ENCODE measurements at places on chromosomes 4 and X. TPM values are rescaled to one million over a fixed set of nuclear protein-coding genes. Genes with fewer than 3 reads are reported as not detected.
A peak's percentile ranks its signal among the peaks of the same experiment; 100 is the strongest.

The CCDC120 gene
- total RNA-seq, result 11.3 TPM

The MMRN1 gene
- 6.7 TPM for total RNA-seq

The CT45A1 gene
- not detected for total RNA-seq

The MAOB gene
- total RNA-seq, result 4.4 TPM

- H3K36me3 ChIP-seq, result no peaks in the 10 kb centered on the region
- no peaks in the 10 kb centered on the region for H3K27me3 ChIP-seq
- DNase-seq, result no peak
- H3K27ac ChIP-seq, result no peak overlapping the region
- no peak overlapping the region for H3K4me3 ChIP-seq
- no peaks in the 10 kb centered on the region for H3K4me1 ChIP-seq
Observed at GRCh38 chrX:26109142-26109541, 29.0 kb upstream of the MAGEB18 start.

DNA sequence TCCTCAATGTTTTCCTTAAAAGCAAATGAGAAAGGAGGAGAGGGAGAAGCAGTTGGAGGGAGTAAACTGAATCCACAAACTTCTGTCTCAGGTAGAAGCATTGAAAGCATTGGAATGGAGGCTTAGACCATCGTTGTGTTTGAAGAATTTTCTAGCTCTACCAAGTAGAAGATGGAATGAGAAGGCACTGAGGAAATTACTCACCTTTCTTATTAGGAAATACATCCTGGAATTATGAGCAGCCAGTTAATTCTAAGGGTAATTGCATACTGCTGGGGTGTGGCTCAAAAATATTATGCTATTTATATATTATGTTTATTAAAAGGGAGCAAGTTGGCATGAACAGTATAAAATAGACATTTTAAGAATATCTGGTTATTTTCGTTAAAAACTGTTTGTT, 12.9 kb downstream of the PGM2 start:
- H3K36me3 ChIP-seq, result peaks cover 5% of the 10 kb centered on the region
- H3K27me3 ChIP-seq, result no peaks in the 10 kb centered on the region
- H3K4me3 ChIP-seq, result no peak overlapping the region
- no peaks in the 10 kb centered on the region for H3K4me1 ChIP-seq
- H3K27ac ChIP-seq, result no peak overlapping the region
- DNase-seq, result no peak

- no peak overlapping the region for H3K27ac ChIP-seq
- no peaks in the 10 kb centered on the region for H3K36me3 ChIP-seq
- no peak overlapping the region for H3K4me3 ChIP-seq
- no peaks in the 10 kb centered on the region for H3K4me1 ChIP-seq
- H3K27me3 ChIP-seq, result no peaks in the 10 kb centered on the region
- no peak for DNase-seq
Observed at GRCh38 chrX:9279234-9279544, 185.7 kb upstream of the TBL1X start.

DNA sequence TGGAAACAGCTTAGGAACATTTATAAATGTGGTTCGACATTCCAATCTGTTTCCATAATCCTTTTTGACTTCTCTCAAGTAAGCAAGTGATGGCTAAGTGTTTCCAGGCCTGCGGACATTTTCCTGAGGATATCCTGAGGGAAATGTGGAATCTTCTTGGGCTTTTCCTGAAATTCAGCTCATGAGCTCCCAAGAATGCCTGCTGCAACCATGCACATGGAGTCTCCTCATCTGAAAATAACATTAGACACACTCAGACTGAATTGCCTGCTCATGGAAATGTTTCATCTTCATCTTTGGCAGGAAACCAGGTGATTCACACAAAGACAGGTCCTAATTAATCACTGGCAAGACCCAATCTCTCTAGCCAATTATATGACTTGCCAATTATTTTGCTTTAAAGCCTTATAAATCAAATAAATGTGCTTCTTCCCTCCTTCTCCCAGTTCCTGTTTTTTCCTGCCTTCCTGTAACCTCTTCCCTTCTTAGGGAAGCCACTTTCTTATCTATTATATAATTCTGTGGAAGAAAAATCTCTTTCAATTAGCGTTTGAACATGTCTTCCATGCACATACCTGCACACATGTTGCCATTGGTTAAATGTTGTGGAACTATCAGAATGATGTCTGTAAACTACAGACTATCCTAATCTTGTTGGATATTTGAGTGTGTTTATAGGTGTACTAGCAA, 104.6 kb upstream of the MXRA5 start:
- H3K4me3 ChIP-seq, result no peak overlapping the region
- no peak for DNase-seq
- H3K27ac ChIP-seq, result no peak overlapping the region
- no peaks in the 10 kb centered on the region for H3K27me3 ChIP-seq

- H3K36me3 ChIP-seq, result no peaks in the 10 kb centered on the region
- no peak overlapping the region for H3K4me3 ChIP-seq
- DNase-seq, result no peak
- H3K4me1 ChIP-seq, result no peaks in the 10 kb centered on the region
- H3K27me3 ChIP-seq, result no peaks in the 10 kb centered on the region
Observed at GRCh38 chr4:127249767-127250108, 383.0 kb upstream of the INTU start.

GRCh38 chr4:19134685-19135084, 1113.1 kb upstream of the LCORL start:
- no peaks in the 10 kb centered on the region for H3K4me1 ChIP-seq
- H3K36me3 ChIP-seq, result no peaks in the 10 kb centered on the region
- H3K4me3 ChIP-seq, result no peak overlapping the region
- no peak overlapping the region for H3K27ac ChIP-seq

- no peak for DNase-seq
- H3K27ac ChIP-seq, result no peak overlapping the region
- H3K36me3 ChIP-seq, result no peaks in the 10 kb centered on the region
- no peaks in the 10 kb centered on the region for H3K4me1 ChIP-seq
Observed at GRCh38 chrX:2373615-2374014, 127.2 kb downstream of the DHRSX start.

- DNase-seq, result no peak
- no peak overlapping the region for H3K4me3 ChIP-seq
- H3K27ac ChIP-seq, result no peak overlapping the region
- H3K27me3 ChIP-seq, result no peaks in the 10 kb centered on the region
- no peaks in the 10 kb centered on the region for H3K4me1 ChIP-seq
- H3K36me3 ChIP-seq, result no peaks in the 10 kb centered on the region
Observed at GRCh38 chrX:125544031-125544660, 224.5 kb downstream of the TEX13C start.

DNA sequence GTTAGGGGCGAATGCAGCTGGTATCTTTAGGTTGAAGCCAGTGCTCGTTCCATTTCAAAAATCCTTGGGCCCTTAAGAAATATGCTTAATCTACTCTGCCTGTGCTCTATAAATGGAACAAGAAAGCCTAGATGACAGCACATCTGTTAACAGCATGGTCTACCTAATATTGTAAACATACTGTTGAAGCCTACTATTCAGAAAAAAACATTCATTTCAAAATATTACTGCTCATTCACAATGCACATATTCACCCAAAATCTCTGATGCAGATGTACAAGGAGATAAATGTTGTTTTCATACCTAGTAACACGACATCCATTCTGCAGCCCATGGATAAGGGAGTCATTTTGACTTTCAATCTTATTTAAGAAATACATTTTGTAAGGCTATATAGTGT, 106.6 kb downstream of the TBC1D19 start:
- no peaks in the 10 kb centered on the region for H3K4me1 ChIP-seq
- H3K4me3 ChIP-seq, result no peak overlapping the region
- no peak overlapping the region for H3K27ac ChIP-seq
- no peak for DNase-seq
- no peaks in the 10 kb centered on the region for H3K27me3 ChIP-seq

DNA sequence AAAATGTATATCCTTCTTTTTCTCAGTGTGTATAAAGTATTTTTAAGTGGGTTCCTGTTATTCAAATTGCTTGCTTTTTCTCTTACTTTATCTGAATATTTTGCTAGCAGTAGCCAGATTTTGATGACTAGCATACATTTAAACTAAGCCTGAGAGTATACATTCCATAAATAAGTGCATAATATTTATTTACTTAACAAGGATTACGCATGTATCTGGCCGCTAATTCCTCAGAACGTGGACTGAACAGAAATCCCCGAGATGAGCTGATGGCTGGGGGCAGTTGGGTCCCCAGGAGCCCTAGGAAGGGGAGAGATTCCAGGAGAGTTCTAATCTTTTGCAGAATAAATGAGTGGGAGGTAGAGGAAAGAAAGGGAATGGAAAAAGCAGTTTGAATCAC, 91.0 kb downstream of the PHOX2B start:
- no peaks in the 10 kb centered on the region for H3K27me3 ChIP-seq
- no peaks in the 10 kb centered on the region for H3K36me3 ChIP-seq
- no peak overlapping the region for H3K27ac ChIP-seq
- H3K4me1 ChIP-seq, result no peaks in the 10 kb centered on the region
- no peak for DNase-seq

DNA sequence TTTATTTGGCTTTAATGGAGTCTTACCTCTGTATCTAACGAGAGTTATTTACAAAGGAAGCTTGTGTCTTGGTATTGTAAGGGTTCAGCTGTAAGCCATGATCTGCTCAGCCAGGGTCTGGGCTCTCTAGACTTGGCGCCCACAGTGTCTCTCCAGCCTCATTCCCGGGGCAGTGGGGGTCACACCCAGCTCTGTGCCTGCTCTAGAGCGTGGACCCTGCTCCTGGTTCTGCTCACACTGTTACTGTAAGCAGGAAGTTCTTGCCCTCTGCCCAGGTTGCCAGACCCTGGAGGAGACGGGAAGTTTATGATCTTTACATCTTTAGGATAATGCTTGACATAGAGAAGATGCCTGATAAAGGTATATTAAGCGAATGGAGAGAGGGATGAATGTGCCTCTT, 235.7 kb downstream of the PTTG2 start:
- H3K36me3 ChIP-seq, result no peaks in the 10 kb centered on the region
- H3K4me3 ChIP-seq, result no peak overlapping the region
- no peaks in the 10 kb centered on the region for H3K4me1 ChIP-seq
- H3K27ac ChIP-seq, result peak overlapping the region; percentile 15
- no peak for DNase-seq

DNA sequence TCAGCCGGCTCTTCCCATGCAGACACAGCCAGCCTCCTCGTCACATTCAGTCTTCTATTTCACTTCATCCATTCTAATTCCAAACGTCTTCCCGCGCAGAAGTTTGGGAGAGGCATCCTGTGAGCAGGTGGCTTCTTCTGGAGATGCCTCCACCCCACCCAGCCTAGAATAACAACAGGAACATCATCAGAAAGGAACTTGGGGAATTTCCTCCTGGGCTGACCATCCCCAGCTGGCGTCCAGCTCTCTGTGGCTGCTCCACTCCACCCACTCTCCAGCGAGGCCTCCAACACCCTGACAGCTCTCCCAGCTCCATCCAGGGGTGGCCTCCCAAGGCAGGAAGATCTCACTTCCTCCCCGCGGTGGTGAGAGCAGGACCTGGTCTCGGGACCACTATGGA, 5.5 kb upstream of the C4orf50 start:
- H3K27me3 ChIP-seq, result no peaks in the 10 kb centered on the region
- DNase-seq, result no peak
- H3K4me1 ChIP-seq, result no peaks in the 10 kb centered on the region
- H3K27ac ChIP-seq, result no peak overlapping the region
- no peak overlapping the region for H3K4me3 ChIP-seq

GRCh38 chr4:39204543-39204942, 22.2 kb downstream of the WDR19 start:
- DNase-seq, result no peak
- no peaks in the 10 kb centered on the region for H3K27me3 ChIP-seq
- H3K4me1 ChIP-seq, result no peaks in the 10 kb centered on the region
- no peaks in the 10 kb centered on the region for H3K36me3 ChIP-seq
- no peak overlapping the region for H3K27ac ChIP-seq

DNA sequence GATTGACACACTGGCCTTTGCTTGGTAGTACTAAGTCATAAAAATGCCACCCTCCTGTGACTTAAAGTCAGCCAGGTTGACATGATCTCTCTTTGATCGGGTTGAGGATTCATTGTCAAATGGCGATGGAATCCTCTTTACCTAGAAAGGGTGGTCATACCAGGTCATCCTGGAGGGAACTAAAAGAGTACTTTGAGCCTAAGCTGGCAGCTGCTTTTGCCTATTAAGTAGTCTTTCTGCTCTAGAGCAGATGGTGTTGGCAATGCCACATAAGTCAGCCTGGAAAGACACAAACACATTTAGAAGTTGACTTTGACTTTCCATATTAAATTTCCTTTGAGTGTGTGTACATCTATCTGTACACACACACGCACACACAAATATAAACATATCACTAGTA, 39.2 kb upstream of the C4orf54 start:
- no peaks in the 10 kb centered on the region for H3K27me3 ChIP-seq
- no peak for DNase-seq
- H3K36me3 ChIP-seq, result no peaks in the 10 kb centered on the region
- H3K27ac ChIP-seq, result no peak overlapping the region
- H3K4me1 ChIP-seq, result no peaks in the 10 kb centered on the region
- no peak overlapping the region for H3K4me3 ChIP-seq

DNA sequence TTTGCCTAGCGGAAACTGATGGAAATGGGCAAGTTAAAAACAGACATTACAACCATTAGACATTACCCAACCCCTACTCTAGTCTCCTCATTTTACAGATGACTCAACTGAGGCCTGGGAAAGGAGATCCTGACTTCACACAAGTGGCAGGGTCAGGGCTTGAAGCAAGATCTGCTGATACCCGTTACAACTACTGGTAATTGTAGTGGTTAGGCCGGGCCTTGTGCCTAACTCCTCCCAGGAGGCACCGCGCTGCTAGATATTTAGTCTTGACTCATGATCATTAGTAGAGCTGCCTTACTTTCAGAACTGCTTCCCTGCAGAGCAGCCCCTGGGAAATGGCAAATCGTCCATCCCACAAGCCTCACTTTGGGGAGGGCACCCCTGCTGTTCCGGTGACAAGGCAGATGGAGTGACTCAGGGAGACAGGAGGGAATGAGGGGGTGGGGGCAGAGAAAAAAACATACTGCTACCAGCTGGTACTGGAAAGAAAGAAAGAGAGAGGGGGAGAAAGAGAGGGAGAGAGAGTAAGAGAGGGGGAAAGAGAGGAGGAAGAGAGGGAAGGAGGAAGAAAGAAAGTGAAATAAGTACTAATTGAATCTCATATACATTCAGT, 12.2 kb downstream of the ARHGEF6 start:
- peak; percentile 32 for DNase-seq
- H3K36me3 ChIP-seq, result no peaks in the 10 kb centered on the region
- H3K4me3 ChIP-seq, result no peak overlapping the region
- H3K27me3 ChIP-seq, result peaks cover 6% of the 10 kb centered on the region

GRCh38 chr4:3727847-3728469, 38.2 kb upstream of the ADRA2C start:
- no peak for DNase-seq
- H3K27ac ChIP-seq, result no peak overlapping the region
- H3K36me3 ChIP-seq, result no peaks in the 10 kb centered on the region
- H3K4me3 ChIP-seq, result no peak overlapping the region

DNA sequence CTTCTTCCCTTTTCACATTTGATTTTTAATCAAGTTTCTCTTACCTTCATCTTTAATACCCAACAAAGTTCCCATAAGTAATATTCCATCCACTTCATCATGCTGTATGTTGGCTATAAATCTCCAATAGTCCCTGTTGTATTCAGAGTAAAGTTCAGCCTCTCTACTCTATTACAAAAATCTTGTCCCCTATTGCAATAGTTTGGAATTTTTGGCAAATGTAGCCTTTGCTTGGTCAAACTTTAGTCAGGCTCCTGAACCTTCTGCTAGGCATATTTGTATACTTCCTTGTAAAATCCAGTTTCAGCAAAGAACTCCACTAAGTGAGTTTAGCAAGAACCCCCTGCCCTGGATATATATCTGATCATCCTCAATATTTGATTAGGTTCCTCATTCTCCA, 54.0 kb upstream of the PACRGL start:
- DNase-seq, result no peak
- H3K4me1 ChIP-seq, result no peaks in the 10 kb centered on the region
- no peak overlapping the region for H3K4me3 ChIP-seq
- no peaks in the 10 kb centered on the region for H3K27me3 ChIP-seq
- no peaks in the 10 kb centered on the region for H3K36me3 ChIP-seq
- H3K27ac ChIP-seq, result no peak overlapping the region

Data from colonic mucosa (tissue), 4 donors.